ENCODE measurements at places on chromosomes 1 and 21. TPM values are rescaled to one million over a fixed set of nuclear protein-coding genes. Genes with fewer than 3 reads are reported as not detected.

The TLCD4 gene
- polyA plus RNA-seq, result 2.2 TPM

The TGFBR3 gene
- 9.2 TPM for polyA plus RNA-seq

The ALX3 gene
- not detected for polyA plus RNA-seq

The GGPS1 gene
- 23.2 TPM for polyA plus RNA-seq

The EXTL1 gene
- 0.44 TPM for polyA plus RNA-seq

The KRTAP12-2 gene
- not detected for polyA plus RNA-seq

The RPTN gene
- polyA plus RNA-seq, result not detected

The SGIP1 gene
- 3.0 TPM for polyA plus RNA-seq

The ATF3 gene
- polyA plus RNA-seq, result 33.0 TPM

The CFHR5 gene
- not detected for polyA plus RNA-seq

The AADACL3 gene
- not detected for polyA plus RNA-seq

The GOLT1A gene
- 16.6 TPM for polyA plus RNA-seq

The OR2W3 gene
- polyA plus RNA-seq, result not detected

The PRKCZ gene
- polyA plus RNA-seq, result 38.8 TPM

The CNR2 gene
- polyA plus RNA-seq, result 0.23 TPM

The S100A3 gene
- polyA plus RNA-seq, result 15.0 TPM

The DNASE2B gene
- polyA plus RNA-seq, result 0.20 TPM

The IPP gene
- polyA plus RNA-seq, result 4.9 TPM

The VSIG8 gene
- 0.30 TPM for polyA plus RNA-seq

The CYP4A11 gene
- not detected for polyA plus RNA-seq

The RNU1-4 gene
- polyA plus RNA-seq, result not detected

The C1orf159 gene
- polyA plus RNA-seq, result 17.1 TPM
